Activated CD4-positive, CD25-positive, alpha-beta regulatory T cell treated with anti-CD3 and anti-CD28 coated beads, Interleukin-2, amount 50 U/mL, for 24 hours (primary cell): ENCODE measurements at places on chromosomes 13 and 19.

GRCh38 chr19:447816-448560, 12.8 kb downstream of the SHC2 start:
- ATAC-seq, result no peak

GRCh38 chr19:19185853-19186740, 5.9 kb downstream of the BORCS8 start:
- ATAC-seq, result peak; percentile 76

DNA sequence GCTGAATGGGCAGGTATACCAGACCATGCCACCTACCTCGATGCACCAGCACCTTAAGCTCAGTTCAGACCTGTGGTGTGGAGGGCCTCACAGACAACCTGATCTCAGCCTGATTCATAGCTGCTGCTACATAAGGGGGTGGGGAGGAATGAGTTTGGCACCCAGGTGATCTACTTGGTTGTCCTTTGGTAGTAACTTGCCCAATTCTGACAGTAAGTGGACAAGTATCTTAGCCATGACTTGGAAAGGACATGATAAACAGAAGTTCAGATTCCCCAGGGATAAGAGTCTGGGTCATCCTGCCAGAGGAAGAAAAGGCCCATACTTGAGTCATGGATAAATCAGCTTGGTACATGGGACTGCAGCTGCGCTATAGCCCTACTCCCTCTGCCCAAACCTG, 28.4 kb upstream of the SOHLH2 start:
- no peak for ATAC-seq

GRCh38 chr19:9323919-9324583, at the start of gene ZNF559:
TSS of gene ZNF559 (plus strand) at chr19:9324179. CDS start at chr19:9338550, 14,371 bp downstream.
- ATAC-seq, result peak; percentile 99

- ATAC-seq, result no peak
These were observed 123.7 kb upstream of the FBXL3 start for GRCh38 chr13:77150651-77151050.

DNA sequence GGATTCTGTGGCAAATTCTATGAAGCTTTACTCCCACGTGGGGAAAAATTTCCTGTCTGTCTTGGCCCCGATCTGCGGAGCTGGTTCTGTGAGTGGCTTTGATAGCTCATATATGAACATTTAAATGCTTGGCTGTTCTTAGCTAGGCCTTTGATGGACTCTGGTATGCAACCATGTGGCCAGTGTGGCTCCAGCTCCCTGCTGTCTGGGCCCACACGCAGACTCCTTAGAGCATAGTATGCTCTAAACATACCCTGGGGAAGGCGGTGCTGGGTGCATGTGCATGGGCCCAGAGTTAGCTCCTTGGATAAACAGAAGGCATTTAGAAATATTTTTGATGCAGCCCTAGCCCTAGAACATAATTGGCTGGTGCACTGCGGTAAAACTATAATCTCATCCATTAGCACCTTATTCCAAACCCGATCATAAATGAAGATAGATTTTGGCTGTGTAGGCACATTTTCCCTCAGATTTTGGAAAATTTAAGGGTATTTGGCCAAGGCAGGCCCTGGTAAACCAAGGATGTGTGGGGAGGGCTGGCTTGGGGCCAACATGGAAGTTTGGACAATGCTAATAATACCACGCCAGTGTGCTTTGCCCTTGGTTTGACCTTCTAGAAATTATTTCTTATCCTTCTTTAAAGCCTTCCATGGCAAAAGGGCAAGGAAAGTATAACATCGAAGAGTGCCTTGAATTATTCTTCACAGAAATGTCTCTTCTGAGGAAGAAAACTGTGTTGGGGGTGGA, 153.5 kb downstream of the LMO7 start:
- no peak for ATAC-seq

DNA sequence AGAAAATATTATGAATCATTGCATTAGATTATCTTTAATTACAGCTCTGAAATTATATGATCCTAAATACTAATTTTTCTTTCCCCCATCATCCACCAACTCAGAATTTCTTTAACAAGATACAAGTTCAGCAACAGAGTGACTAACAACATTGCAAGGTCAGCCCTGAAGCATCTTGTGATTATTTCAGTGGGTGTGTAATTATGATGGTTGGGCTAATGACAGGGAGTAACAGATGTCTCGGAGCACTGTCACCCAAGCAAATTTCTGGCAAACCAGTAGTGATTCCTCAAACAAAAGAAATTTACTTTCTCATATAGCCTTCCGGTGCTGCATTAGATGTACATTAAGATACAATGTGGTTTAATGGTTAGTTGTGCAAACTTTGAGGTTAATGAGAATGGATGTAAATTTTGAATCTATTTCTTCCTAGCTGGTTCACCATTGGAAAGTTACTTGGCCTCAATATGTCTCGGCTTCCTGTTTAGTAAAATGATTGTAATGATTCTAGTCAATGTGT, 238.9 kb downstream of the ITGBL1 start:
- ATAC-seq, result no peak

GRCh38 chr13:65540175-65540574, 1690.0 kb downstream of the PCDH9 start:
- no peak for ATAC-seq

DNA sequence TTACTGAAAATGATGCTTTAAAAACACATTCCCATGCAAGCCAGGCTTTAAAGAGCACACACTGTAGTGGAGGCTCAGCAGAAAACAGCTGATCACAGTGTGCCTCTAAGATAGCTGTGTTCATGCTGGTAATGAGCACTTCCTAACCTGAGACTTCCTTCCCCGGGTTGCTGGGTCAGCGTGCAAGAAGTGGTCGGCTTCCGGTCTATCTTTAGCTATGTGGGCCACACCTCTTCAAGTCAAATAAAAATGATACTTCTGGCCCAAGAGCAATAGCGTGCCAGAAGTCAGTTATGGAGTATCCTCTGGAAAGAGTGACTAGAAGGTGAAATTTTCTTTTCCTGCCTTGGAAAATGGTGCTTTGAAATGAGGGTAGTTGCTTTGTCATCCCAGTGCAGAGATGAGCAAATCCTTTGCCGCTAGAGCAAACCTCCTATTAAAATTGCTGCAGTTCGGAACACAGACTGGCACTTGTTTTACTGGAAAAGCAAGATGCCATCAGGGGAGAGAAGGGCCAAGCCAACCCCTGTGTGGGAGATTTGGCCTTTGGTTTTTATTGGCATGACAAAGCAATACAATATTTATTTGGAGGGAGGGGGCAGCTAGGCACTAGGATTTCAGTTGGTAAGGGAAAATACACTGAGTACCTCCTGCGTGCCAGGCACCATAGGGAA, 64.2 kb downstream of the ARHGAP35 start:
- peak; percentile 78 for ATAC-seq

DNA sequence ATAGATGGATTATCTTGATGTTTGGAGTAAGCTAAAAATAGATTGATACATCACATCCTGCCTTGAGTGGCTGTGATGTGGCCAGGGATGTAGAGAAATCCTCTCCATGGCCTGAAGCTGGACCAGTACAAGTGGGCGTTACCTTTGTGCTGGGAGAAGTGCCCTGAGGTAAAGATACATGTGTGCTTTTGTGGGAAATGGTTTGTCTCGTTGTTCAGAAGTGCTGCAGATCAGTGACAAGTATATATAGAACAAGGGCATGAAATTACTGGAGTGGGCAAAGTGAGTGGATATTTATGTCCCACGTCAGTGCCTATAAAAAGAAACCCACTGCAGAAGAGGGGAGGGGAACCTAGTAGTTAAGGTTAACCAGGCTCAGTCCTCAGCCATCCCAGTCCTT, 12.2 kb upstream of the ZNF304 start:
- no peak for ATAC-seq

- no peak for ATAC-seq
These were observed 3.3 kb downstream of the RPS19 start for GRCh38 chr19:41863209-41863931.

DNA sequence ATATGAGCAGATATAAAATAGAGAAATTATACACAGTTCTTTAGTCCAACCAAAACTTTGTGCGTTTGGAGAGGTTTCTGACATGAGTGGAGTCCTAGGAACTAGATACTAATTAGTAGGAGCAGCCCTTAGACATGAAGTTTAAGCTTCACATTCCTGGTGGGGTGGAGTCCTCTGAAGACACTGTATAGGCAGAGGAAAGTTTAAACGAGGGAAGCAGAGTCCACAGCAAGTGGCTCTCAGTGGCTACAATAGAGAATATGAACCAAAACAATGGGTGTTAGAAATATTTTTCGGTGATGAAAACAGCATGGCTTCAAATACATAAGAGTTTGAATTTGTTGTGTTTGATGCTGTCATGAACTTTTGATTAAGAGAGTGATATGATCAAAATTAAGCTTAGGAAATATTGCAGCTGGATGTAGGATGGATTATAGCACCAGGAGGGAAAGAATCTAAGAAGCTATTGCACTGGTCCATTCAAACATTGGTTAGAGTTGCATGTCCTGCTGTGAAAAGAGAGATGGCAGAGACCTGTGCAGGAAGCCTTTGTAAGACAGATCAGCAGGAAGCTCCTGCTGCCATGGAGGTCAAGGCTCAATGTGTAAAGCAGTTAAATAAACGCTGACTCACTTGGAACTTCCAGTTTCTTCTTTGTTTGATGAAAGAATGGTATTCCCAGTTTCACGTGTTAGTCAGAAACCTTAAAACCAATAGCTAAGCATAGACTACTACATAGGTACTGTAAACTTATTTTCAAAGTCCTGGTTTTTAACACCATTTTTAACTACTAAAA, 175.2 kb downstream of the TDRD3 start:
- no peak for ATAC-seq

DNA sequence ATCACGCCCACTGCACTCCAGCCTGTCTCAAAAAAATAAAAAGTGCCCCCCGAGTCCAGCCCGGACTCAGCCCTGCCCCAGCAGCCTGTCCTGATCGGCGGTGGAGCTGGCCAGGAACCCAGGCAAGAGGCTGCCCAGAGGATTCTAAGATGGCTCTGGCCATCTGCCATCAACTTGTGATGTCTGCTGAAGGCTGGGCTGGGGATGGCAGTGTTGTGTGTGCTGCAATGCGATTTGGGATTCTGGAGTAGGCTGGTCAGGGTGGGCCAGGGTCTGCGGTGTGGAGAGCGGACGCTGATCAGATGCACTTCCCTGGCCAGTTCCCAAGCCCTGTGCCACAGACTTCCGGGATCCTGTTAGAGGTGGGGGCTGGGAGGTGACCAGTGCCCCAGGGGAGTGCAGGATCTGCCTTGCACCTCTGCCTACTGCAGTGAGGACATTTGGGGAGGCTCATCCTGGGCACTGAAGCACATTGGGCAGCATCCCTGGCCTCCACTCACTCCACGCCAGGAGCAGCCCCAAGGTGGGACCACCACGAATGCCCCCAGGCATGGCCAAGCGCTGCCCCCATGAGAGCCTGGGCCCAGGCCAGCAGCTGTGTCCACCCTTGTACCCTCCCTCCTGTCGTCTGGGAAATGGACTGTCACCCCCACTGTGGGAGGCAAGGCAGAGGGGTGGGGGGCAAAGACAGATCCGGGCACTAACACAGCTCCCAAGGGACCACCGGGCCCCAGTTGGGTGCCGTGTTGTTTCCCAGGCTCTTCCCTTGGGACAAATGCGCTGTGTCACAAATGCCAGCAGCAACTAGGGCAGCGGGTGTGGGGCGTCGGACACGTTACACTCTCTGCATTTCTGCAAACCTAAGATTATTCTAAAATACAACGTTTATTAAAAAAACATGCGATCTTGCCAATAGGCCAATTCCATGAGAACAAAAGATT, 3.4 kb upstream of the TBXA2R start:
- no peak for ATAC-seq

DNA sequence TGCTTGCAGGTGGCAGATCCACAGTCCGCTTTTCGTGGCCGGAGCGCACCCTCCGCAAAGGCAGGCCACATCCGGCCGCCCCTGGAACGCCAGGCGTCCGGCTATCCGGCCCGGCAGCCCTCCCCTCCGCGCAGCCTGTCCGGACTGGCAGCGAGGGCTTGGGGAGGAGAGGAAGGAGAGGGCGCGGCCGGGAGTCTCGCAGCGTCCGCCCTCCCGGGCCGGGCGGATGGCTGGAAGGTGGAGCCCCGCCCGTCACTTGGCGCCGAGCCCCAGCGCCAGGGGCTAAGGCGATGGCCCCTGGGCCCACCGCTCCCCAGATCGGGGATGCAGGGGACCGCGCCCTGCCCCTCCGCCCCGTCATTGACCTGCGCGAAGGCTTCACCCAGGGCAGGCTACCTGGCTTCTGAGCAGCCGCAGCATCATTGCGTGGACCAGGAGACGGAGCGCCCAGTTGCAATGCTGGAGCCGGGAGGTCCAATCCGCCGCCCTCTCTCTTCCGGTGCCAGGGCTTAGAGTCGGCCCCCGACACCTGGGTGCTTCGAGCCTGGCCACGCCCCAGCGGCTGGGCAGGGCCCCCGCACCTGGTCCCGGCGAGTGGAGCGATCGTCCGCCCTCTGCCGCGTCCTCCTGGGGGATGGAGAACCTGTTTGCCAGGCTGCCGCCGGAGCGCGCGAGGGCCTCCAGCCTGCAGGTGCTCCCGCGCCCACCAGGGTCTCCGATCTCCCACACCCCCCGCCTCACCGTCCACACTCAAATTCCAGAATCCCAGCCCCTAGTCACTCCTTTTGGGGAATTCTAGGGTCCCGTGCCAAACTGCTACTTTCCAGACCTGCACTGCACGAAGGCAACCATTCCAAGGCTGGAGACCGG, at the start of gene FUT1:
Gene FUT1, minus strand, starts transcription at position 146 of the 870 bp plus-strand sequence. CDS start 1,360 bp downstream, outside the sequence.
- peak; percentile 63 for ATAC-seq

DNA sequence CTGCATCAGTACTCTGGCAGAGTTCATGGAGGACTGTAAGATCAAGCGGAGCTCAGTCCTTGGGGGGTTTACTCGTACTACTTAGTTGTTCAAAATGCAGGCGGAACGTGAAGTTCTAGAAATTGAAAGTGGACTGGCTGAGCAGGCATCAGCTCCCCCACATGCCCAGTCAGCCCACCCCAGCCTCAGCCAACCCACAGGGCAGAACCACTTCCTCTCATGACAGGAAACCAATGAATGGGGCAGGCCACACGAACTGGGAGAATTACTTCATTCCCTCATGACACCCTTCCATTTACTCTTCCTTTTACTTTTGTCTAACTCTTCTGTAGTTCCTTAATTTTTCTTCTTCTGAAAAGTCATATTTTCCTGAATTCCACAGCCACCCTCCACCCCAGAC, 71.9 kb downstream of the FLT1 start:
- no peak for ATAC-seq

DNA sequence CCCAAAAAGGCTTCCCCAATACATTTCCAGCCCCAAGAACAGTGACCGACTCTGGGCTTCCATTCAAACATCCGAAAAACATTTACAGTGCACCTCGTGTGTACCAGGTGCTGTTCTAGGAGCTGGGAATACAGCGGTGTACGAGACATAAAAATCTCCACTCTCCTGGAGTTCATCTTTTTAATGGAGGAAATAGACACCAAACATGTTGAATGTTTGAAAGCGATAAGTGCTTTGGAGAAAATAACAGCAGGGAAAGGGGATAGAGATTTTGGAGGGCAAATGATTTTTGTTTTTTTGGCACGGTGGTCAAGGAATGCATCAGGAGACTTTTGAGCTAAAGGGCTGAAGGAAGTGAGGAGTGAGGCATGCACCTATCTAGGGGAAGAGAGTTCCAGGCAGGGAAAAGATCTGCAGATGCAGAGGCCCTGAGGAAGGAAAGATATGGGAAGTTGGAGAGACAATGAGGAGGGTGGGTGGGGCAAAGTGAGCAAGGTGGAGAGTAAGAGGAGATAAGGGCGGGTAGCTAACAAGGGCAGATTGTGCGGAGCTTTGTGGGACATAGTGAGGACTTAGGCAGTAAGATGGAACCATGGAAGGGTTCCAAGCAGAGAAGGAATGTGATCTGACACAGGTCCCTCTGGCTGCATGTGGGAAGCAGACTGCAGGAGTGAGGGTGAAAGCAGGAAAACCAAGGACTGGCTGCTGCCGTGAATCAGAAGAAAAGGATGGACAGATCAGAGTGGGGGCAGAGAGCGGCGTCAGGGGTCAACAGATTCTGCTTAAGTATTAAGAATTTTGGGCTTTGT, 703 bp upstream of the FBL start:
- ATAC-seq, result no peak
